ENCODE measurements at places on chromosomes 12 and 14. TPM values are rescaled to one million over a fixed set of nuclear protein-coding genes. Genes with fewer than 3 reads are reported as not detected.

The GPR65 gene
- 0.44 TPM for total RNA-seq

The KRT78 gene
- total RNA-seq: not detected

The PLA2G1B gene
- not detected for total RNA-seq

The AMDHD1 gene
- 0.06 TPM for total RNA-seq

The CNTN1 gene
- total RNA-seq: not detected

The ADAM21 gene
- total RNA-seq: 0.44 TPM

The TIGAR gene
- total RNA-seq: 11.8 TPM

The PIWIL1 gene
- total RNA-seq: not detected

The B4GALNT3 gene
- under 0.01 TPM for total RNA-seq

The OAS3 gene
- 18.8 TPM for total RNA-seq

The SPIC gene
- total RNA-seq: not detected

The SLCO1A2 gene
- not detected for total RNA-seq

The OSGEP gene
- 35.6 TPM for total RNA-seq

The CFAP73 gene
- not detected for total RNA-seq

The MYBPC1 gene
- total RNA-seq: not detected

The DENR gene
- 33.1 TPM for total RNA-seq

The E2F7 gene
- total RNA-seq: 6.3 TPM
